ENCODE measurements at places on chromosomes 7 and 10. TPM values are rescaled to one million over a fixed set of nuclear protein-coding genes. Genes with fewer than 3 reads are reported as not detected.

DNA sequence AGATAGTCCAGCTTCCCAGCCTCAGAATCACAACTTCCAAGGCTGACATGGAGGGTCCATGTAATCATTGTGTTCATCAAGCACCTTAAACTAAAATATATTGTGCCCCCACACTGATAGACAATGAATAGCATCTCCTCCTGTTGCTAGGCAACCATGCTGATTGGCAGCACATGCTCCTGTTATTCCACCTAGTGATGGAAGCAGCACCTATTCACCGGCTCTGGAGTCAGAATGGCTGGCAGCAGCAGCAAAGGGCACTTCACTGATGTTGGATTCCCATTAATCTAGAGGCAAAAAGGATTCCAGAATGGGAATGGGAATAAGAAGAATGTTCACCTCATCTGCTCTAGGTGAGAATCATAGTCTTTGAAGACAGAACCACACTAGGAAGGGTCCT is 55.0 kb downstream of the RELN start:
- no peak for DNase-seq
- H3K36me3 ChIP-seq, result no peaks in the 10 kb centered on the region
- H3K4me1 ChIP-seq, result no peaks in the 10 kb centered on the region
- no peak overlapping the region for H3K27ac ChIP-seq
- no peaks in the 10 kb centered on the region for H3K27me3 ChIP-seq
- no peak overlapping the region for H3K4me3 ChIP-seq

DNA sequence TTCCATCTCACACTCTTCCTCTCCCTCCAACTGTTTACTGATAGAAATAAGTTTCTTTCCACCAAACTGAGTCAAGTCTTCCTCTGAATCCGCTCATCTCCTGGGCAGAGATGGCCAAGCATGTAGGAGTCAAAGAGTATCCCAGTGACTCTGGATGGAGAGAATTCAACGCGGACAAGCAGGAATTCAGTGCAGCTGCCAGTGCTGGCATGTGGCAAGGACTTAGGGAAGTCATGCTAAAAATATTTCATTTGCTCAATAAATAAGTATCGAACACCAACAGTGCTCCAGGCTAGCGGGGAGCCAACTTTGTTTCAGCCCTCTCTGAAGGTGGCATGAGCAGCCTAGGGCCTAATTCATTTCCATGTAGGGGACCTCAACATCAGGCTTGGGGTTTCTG is 351.6 kb upstream of the ZMIZ1 start:
- H3K4me3 ChIP-seq, result no peak overlapping the region
- H3K27ac ChIP-seq, result no peak overlapping the region
- no peaks in the 10 kb centered on the region for H3K4me1 ChIP-seq
- DNase-seq, result no peak
- H3K27me3 ChIP-seq, result no peaks in the 10 kb centered on the region

- H3K27me3 ChIP-seq, result no peaks in the 10 kb centered on the region
- no peaks in the 10 kb centered on the region for H3K36me3 ChIP-seq
- H3K4me3 ChIP-seq, result no peak overlapping the region
- H3K27ac ChIP-seq, result no peak overlapping the region
These were observed 28.3 kb downstream of the STMP1 start for GRCh38 chr7:135690566-135690965.

- H3K4me1 ChIP-seq, result no peaks in the 10 kb centered on the region
- H3K36me3 ChIP-seq, result peaks cover 1% of the 10 kb centered on the region
- no peak overlapping the region for H3K27ac ChIP-seq
These were observed 33.2 kb downstream of the UBN2 start for GRCh38 chr7:139264220-139264619.

DNA sequence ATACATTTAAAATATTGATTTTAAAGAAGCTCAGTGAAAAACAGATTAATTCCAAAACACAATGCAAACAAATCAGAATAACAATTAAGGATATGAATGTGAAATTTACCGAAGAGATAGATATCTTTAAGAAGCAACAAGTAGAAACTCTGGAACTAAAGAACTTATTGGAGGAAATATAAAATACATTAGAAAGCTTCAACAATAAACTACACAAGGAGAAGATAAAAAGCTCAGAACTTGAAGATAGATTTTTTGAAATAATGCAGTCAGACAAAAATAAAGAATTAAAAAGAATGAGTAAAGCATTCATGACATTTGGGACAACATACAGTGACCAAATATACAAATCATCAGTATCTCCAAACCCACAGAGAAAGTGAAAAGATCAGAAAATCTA is 43.2 kb downstream of the HIBADH start:
- no peaks in the 10 kb centered on the region for H3K36me3 ChIP-seq
- H3K27ac ChIP-seq, result no peak overlapping the region
- no peak for DNase-seq
- no peaks in the 10 kb centered on the region for H3K4me1 ChIP-seq
- no peaks in the 10 kb centered on the region for H3K27me3 ChIP-seq

- peaks cover 20% of the 10 kb centered on the region for H3K4me1 ChIP-seq
- H3K27me3 ChIP-seq, result no peaks in the 10 kb centered on the region
- H3K4me3 ChIP-seq, result peak overlapping the region; percentile 78
These were observed 767 bp downstream of the EIF4EBP2 start for GRCh38 chr10:70404787-70405036.

- H3K4me3 ChIP-seq, result no peak overlapping the region
- H3K36me3 ChIP-seq, result no peaks in the 10 kb centered on the region
- DNase-seq, result no peak
- H3K27me3 ChIP-seq, result no peaks in the 10 kb centered on the region
- H3K27ac ChIP-seq, result no peak overlapping the region
These were observed 14.4 kb upstream of the APBB1IP start for GRCh38 chr10:26423722-26424121.

DNA sequence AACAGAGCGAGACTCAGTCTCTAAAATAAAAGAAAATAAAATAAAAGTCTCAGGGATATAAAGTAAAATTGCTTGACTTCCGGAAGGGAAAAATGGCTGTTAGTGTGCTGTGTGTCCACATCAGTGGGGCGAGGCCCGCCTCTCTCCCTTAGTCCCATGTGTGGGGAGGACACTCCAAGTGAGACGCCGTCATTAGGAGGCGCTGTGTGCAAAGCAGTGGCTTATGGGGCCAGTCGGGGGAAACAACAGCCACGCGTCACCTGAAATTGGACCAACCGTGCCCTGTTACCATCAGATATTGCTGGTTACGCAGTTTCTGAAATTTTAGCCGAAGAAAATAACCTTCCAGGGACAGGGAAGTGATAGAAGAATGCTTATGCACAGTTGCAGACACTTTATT is 15.8 kb downstream of the SFXN4 start:
- no peak for DNase-seq
- no peak overlapping the region for H3K27ac ChIP-seq
- no peaks in the 10 kb centered on the region for H3K4me1 ChIP-seq
- H3K4me3 ChIP-seq, result no peak overlapping the region
- H3K36me3 ChIP-seq, result peaks cover 6% of the 10 kb centered on the region
- H3K27me3 ChIP-seq, result no peaks in the 10 kb centered on the region

DNA sequence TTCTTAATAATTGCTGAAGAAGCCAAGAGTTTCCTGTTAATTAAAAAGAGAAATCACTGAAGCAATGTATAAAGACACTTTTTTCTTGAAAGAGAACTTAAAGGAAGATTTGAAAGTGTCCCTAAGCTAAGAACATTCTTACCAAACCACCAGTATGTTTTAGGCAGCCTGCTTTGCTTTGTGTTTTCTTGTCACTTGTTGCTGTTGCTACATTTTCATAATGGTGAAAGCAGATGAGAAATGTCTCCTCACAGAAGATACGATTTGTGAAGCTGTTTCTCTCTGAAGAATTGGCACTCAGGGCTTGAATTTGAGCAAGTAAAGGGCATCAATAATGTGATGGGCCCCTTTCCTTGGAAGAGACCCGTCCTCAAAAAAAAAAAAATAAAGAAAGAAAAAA is 30.9 kb downstream of the TCF7L2 start:
- H3K4me1 ChIP-seq, result peaks cover 14% of the 10 kb centered on the region
- H3K27ac ChIP-seq, result no peak overlapping the region
- DNase-seq, result no peak

DNA sequence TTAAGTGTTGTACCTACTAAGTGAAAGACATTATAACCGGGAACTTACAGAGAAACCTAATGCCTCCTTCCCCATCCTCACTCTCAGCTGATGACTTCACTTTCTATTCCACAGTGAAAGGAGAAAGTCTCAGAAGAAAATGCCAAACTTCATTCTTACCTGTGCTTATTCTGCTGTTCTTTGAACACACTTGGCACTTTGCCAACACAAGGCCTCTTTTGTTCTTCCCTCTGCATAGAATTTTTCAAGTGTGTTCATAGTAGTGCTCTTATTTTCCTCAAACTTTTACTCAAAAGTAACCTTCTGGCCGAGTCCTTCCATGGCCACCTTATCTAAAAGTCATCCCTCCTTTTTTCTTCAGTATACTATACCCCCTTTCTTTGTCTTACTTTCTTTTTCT is 59.4 kb upstream of the ETV1 start:
- H3K4me1 ChIP-seq, result no peaks in the 10 kb centered on the region
- no peak for DNase-seq
- H3K4me3 ChIP-seq, result no peak overlapping the region
- H3K27ac ChIP-seq, result no peak overlapping the region
- H3K36me3 ChIP-seq, result no peaks in the 10 kb centered on the region
- H3K27me3 ChIP-seq, result no peaks in the 10 kb centered on the region

GRCh38 chr7:5143935-5144903 is 45.8 kb upstream of the WIPI2 start:
- no peaks in the 10 kb centered on the region for H3K36me3 ChIP-seq
- peak overlapping the region; percentile 51 for H3K27ac ChIP-seq
- no peaks in the 10 kb centered on the region for H3K4me1 ChIP-seq
- H3K4me3 ChIP-seq, result peak overlapping the region; percentile 26
- peak; percentile 90 for DNase-seq

GRCh38 chr7:34061149-34061548 is 155.8 kb downstream of the BMPER start:
- H3K4me1 ChIP-seq, result no peaks in the 10 kb centered on the region
- no peak overlapping the region for H3K27ac ChIP-seq
- no peak for DNase-seq
- no peaks in the 10 kb centered on the region for H3K36me3 ChIP-seq
- no peak overlapping the region for H3K4me3 ChIP-seq

DNA sequence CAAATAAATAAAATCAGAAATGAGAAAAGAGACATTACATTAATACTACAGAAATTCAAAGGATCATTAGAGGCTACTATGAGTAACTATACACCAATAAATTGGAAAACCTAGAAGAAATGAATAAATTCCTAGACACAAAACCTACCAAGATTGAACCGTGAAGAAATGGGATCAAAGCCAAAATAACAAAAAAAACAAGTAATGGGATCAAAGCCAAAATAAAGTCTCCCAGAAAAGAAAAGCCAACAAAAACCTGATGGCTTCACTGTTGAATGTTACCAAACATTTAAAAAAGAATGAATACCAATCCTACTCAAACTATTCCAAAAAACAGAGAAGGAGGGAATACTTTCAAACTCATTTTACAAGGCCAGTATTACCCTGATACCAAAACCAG is 20.0 kb downstream of the GSDME start:
- no peak for DNase-seq
- H3K27ac ChIP-seq, result no peak overlapping the region
- H3K4me1 ChIP-seq, result no peaks in the 10 kb centered on the region
- no peak overlapping the region for H3K4me3 ChIP-seq
- no peaks in the 10 kb centered on the region for H3K27me3 ChIP-seq
- no peaks in the 10 kb centered on the region for H3K36me3 ChIP-seq

DNA sequence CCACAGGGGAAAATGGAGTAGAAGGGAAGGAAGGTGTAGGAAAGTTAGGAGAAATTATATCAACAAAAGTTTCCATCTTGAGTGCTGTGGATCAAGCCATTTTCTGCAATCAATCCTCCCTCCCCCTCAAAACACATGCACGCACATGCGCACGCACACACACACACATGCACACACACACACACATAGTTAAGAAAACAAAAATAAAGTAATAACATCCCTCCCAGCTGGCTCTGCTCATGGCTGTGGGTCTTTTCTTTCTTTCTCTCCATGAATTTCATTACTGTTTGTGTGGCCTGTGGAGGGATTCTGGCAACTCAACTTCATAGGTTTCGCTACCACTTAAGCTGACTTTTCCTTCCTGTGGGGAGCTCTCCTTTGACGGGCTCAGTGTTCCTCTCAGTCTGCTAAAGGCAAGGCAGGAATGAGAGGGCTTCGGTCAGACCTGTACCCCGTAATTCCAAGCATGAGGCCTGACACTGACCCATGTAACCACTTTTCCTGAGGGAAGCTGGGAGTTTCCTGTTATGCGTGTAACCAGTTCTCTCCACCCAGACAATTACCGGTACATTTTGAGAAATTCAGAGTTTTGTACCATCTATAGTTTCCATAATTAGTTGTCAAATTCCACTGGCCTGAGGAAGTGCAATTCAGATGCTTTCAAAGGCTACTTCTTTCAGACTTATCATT is 79.8 kb downstream of the ZNF92 start:
- no peak overlapping the region for H3K27ac ChIP-seq
- H3K4me3 ChIP-seq, result no peak overlapping the region
- H3K27me3 ChIP-seq, result no peaks in the 10 kb centered on the region
- no peaks in the 10 kb centered on the region for H3K36me3 ChIP-seq

DNA sequence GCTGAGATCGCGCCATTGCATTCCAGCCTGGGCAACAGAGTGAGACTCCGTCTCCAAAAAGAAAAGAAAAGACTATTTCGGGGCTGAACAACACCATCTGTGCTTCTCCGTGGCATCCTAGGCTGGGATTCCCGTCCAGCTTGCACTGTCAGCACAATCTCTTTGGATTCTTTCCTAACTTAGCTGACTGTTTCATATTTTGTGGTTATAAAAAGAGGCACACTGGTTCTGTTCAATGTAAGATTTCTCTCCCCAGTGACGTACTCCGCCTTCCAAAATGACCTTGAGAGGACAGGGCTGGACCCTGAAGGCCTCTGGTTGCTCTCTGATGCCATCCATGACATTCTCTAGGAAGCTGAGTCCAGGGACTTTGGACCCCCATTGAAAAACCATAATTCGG is 8.8 kb downstream of the ZNHIT1 start:
- no peaks in the 10 kb centered on the region for H3K27me3 ChIP-seq
- peaks cover 9% of the 10 kb centered on the region for H3K36me3 ChIP-seq
- no peak overlapping the region for H3K27ac ChIP-seq

- DNase-seq, result peak; percentile 25
- no peaks in the 10 kb centered on the region for H3K27me3 ChIP-seq
- H3K4me1 ChIP-seq, result peaks cover 18% of the 10 kb centered on the region
- peak overlapping the region; percentile 87 for H3K27ac ChIP-seq
- H3K36me3 ChIP-seq, result peaks cover 17% of the 10 kb centered on the region
These were observed 474 bp downstream of the ORC5 start for GRCh38 chr7:104207348-104207730.

TASOR2 gene
- 74.2 TPM for total RNA-seq

GLI3 gene
- total RNA-seq, result 0.44 TPM

ZNF479 gene
- total RNA-seq, result not detected

CLRN3 gene
- total RNA-seq, result not detected

PHYH gene
- total RNA-seq, result 15.7 TPM

NHLRC2 gene
- total RNA-seq, result 30.8 TPM

TRIL gene
- not detected for total RNA-seq

ABCB4 gene
- 0.44 TPM for total RNA-seq

NPY4R gene
- not detected for total RNA-seq

TMEM236 gene
- total RNA-seq, result 0.11 TPM

ZNF239 gene
- total RNA-seq, result 1.4 TPM

CTNNA3 gene
- not detected for total RNA-seq
